ENCODE measurements at places on chromosomes 13 and 19.

GRCh38 chr13:51091839-51092238 is 19.2 kb downstream of the C13orf42 start:
- no peak for DNase-seq

DNA sequence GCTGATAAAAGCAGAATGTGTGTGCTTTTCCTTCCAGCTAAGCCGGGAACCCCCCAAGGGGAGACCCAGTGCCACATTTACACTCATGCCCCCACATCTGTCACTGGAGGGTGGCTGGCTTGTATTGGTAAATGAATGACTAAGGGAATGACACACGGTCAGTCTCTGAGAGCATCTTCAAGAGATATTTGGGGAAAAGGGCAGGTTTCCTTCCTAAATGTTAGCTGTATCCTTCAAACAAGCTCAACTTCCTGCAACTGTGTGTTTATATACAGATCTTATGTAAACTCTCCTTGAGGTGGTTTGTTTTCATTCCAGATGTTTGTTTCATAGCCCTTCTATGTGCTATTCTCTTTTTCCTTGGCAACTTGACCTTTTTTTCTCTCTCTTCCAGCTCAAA is 192.6 kb downstream of the COL4A1 start:
- DNase-seq = no peak

DNA sequence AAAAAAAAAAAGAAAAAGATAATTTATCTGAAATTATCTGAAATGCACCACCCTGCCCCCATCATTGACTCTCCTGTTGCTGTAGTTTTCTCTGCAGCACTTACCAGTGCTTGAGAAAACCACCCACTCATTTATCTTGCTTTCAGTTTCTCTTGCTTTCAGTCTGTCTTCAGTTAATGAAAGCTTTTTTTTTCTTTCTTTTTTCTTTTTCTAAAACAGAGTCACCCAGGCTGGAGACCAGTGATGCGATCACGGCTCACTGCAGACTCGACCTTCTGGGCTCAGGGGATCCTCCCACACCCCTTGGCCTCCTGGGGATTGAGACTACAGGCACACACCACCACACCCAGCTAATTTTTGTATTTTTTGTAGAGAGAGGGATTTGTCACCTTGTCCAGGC is 4.3 kb upstream of the ACP5 start:
- DNase-seq = peak; percentile 53

DNA sequence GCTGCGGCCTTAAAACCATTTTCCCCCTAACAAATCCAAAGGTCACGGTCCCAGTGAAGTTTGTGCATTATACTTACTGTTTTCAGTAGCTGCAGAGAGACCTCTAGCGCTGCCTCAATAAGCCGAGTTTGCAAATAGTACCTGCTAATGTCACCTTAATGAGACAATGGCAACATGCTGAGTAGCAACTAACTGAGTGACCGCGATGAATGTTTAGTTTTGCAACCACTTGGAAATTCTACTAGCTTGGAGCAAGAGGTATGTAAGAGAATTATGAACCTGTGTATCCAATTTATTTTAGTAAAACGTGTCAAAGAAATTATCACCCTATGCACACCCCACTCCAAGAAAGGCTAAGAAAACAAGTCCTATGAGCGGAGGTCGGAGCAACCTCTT is 1.2 kb downstream of the KPNA3 start:
- peak; percentile 43 for DNase-seq

- no peak for DNase-seq
Observed at GRCh38 chr19:29815231-29815630, 3.4 kb downstream of the CCNE1 start.

DNA sequence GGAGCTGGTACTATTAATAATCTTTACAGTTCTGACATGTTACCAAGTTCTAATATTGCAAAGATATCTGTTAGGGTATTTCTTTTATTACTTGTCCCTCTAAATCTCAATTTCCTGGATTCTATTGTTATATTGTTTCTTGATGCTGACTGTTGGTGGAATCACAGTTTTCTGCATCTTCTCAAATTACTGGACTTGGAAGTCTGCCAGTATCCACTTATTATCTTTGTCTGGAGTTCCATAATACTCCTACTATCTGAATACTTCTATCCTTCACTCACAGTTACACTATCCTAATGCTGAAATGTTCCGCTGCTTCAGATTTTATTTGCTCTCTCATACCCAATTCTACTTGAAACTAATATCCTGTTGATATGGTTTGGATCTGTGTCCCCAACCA is 1985.7 kb upstream of the PRR20A start:
- DNase-seq = no peak
